T-helper 2 cell treated with Interferon-gamma antibody and Interleukin-4, amounts not matched to agents 5 μg/mL and 100 μg/mL, for 36 hours (primary cell): ENCODE measurements at places on chromosomes 7 and 10.

DNA sequence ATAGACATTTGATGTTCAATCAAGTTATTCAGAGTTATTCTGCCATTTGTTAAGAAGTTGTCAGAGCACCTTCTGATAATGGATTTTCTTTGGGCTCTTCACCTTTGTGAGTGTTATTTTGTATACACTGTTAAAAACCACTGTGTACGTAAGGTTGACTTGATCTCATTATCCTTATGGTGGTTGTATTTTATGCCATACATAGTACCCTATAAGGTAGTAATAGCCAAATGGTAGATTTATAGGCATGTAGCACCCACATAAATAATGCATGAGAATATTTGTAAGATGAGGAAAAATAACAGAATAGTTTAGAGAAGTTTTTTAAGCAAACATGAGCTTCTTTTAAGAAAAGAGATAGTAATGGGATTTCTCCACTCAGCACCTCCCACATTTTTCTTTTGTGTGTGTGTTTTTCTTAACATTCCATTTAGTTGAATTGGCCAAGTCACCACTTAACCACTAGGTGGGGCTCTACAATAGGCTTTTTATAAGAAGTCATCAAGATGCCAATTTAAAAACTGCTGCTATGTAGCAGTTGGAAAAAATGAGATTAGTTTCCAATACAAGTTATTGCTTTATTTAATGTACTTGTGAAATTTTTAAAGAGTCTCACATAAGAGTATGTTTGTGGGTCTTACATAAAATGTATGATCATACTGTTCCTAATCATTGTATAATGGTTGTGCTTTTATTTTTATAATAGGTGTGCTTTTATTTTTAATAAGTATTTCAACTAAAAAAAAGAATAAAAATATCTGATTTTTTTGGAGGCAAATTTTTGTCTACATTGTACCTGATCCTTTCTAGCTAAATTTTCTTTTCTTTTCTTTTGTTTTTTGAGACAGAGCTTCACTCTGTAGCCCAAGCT, 41.1 kb upstream of the STMP1 start:
- DNase-seq, result no peak

DNA sequence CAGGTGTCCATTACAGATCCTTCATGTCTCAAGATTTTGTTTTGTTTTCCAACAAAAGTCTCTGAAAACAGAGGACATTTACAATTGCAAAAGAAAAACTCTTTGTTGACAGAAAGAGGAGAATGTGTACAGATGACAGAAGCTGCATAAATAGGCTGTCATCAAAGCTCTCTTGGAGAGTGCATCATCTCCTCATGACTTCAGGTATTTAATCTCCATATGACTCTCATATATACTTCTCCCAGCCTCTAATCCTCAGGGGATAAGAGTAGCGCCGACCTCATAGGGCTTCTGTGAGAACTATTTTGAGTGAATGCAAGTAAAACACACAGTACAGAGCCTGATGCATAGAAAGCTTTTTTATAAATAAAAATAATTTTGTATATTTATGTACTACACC, 48.1 kb upstream of the SEPTIN7 start:
- DNase-seq, result no peak

DNA sequence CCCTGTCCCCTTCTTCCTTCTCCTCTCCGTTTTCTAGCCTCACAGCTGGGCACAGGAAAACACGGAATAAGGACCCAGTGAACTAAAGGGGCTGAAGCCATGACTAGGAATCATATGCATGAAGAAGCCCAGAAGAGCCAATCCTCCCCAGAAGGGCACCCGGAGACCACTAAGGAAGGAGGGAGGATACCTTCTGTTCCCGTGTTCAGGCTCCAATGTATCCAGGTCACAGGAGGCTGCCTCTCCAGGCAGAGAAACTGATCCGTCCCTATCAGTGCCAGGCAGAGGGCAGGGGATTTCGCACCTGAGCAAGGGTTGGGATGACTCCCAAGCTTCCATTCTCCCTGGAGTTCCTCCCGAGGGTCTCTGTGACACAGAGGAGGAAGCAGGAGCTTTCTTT, 246.6 kb downstream of the SNX10 start:
- no peak for DNase-seq

GRCh38 chr10:86344281-86344680, 22.3 kb downstream of the GRID1 start:
- no peak for DNase-seq

DNA sequence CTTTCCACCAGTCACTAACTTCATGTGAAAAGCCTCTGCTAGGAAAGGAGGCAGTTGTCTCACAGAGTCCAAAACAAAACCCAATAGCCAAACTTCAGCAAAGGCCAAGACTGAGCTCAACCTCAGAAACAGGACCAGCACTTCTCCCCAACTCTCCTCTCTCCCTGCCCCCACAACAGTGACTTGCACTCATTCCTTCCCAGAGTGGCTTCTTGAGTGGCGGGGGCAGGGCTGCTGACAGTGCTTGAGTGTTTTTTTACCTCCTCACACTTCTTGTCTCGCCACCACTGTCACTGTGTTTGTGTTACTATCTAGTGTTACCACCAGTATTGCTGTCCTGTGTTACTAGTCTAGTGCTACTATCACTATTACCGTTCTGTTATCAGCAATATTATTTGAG, 206.8 kb downstream of the KLF6 start:
- DNase-seq, result no peak

GRCh38 chr10:16609211-16609610, 87.5 kb upstream of the C1QL3 start:
- DNase-seq, result no peak

- DNase-seq, result no peak
Observed at GRCh38 chr7:128974241-128974934, 36.7 kb downstream of the IRF5 start.

DNA sequence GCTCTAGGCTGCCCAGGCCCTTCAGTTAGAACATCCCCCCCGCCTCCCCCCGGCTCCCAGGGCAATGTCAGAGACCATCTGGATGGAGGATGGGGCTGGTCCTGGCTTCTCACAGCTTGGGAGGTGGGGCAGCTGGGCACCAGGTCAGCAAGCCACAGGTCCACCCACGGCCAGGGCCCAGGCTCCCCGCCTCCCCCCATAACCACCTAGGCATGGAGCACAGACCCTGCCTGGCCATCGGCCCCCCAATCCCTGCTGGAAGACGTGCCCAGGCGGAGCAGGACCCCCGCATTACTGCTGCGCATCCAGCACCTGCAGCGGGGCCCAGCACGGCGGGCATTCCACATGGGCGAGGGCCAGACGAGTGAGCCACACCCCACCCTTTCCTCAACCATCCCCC, 169.6 kb downstream of the ELFN1 start:
- no peak for DNase-seq

GRCh38 chr7:34043461-34044305, 138.3 kb downstream of the BMPER start:
- no peak for DNase-seq

DNA sequence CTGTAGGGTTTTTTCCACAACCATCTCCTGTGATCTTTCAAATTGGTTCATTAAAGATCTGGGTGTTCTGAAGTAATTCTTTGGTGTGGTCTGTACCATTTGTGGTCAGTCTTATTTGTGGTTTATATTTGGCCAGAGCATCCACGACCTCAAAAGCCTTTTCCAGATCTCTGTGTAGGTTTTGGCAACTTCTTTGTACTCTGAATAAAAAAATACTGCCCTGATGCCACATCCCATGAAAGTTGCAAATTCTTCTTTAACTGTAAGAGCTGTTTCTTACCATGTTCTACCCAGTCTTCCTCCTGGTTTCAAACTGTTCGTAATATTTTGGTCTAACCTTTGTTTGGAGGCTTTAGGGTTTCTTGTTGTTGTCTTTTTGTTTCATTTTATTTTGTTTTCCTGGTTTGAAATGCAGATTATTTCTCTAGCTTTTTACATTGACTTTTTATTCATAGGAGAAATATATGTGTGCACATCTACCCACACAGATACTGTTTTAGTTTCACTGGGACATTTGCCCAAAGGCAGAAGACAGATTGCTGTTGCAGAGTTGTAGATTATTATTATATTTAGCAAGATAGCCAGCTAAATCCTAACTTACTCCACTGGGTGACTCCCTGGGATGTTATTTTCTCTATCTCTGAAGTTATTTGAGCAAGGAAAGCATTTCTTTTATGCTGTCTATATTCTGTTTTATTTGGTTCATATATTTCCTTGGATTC, 123.2 kb upstream of the SAMD8 start:
- no peak for DNase-seq

DNA sequence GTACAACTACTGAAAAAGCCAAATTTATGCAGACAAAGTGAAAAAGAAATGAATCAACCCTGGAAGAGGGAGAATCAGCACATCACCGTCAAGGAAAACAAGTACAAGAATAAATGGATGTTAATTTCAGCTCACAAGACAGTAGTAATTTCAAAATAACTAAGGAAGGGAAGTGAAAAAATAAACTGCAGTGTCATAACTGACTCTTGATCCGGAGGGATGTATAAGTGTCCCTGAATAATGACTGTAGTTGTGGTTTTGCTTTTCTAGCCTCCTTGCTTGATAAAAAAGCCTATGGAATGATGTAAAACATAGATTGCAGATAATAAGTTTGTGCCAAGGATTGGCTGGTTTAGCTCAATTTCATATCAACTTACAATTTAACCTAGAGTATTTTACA, 721.1 kb upstream of the C7orf33 start:
- DNase-seq, result no peak

DNA sequence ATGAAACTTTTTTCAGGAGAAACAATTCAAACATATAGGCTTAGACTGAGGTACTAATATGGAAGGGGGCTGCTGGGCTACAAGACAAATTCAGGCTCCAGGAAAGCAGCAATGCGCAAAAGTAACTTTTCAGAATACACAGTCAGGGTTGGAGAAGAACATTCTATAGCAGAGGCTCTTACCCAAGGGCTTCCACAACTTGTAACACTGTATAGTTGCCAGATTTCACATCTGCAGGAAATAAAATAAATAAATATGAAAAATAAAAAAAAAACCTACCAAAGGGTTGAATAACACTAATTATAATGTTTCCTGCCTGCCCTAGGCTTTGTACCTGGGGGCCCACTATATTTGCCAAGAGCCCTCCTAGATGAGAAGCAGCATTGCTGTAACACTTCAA, 14.3 kb downstream of the MMS19 start:
- DNase-seq, result no peak

DNA sequence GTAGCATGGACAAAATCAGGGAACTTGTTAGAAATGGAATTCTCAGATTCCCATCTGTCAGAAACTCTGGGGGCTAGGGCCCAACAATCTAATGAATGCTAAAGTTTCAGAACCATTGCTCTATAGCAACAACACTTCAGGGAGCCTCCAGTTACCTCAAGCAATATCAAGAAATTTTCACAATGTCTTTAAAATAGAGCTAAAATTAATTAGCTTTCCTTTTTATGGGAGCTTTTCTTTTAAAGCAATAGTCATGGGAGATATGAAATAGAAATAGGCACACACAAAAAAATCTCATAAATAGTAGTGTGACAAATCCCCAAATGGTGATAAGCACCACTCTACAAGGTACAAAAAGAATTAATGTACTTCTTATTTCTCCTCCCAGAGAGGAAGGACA, 80.9 kb downstream of the AASS start:
- DNase-seq, result no peak

GRCh38 chr10:108567899-108568752, 1355.2 kb downstream of the XPNPEP1 start:
- DNase-seq, result no peak

DNA sequence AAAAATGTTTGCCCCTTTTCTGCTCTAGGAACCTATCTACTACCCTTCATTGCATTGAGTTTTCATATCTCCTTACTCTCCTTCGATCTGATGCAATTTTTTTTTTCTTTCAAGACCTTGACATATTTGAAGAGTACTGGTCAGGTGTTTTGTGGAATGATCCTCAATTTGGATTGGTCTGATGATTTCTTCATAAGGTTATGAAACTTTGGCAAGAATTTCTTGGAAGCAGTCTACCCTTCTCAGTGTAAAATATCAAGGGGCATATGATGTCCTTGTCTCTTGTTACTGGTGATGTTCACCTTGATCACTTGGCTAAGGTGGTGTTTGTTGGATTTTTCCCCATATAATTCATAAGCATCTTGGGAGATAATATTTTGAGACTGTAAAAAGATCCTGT, 64.7 kb downstream of the CPED1 start:
- DNase-seq, result no peak

DNA sequence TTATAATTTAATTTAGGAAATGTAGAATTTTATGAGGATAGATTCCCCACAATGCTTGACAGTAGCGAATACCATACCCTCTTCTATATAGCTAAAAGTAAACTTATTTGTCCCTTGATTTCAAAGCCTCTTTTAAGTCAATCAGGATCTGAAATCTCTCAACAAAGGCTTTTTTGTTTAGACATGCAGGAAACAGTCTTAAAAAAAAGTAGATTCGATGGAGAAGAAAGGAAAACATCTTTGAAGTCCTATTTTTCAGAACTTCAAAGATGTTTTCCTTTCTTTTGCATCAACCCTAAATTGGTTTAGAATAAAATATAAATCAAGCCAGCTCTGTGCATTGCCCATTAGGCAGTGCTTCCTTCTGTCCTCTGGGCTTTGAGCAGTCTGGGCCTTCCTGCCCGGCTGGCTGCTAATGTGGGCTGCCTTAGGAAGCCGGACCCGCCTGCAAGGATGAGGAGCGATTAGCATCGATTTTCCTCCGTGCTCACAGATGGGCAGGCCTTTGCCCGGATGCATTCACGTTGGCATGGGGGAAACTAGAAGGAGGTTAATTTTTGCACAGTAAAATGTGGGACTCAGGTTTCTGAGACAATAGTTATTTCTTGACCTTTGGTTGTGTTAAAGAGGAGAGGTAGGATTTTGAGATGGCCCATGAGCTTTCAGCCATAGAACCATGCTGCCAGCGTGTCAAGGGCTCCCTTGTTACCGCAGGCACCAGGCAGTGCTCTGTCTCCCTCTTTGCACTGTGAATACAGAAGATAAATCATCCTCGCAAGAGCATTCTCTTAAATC, 15.5 kb downstream of the MSRB2 start:
- DNase-seq, result no peak

DNA sequence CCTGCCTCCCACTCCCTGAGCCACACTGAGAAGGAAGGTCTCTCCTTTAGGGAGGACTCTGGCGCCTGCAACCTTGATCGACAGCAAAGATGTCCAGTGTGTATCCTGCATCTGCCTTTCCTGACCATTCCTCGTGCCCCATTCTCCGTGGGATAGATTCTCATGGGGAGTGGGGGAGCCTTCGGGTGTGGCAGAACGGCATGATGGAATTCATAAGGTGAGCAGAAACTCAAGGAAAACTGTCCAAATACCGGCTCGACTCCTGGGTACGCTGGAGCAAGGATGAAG, 636 bp upstream of the RARRES2 start:
- DNase-seq, result no peak

- no peak for DNase-seq
Observed at GRCh38 chr7:39535720-39536119, 30.5 kb upstream of the YAE1 start.

- no peak for DNase-seq
Observed at GRCh38 chr10:33776419-33777070, 442.1 kb upstream of the NRP1 start.

GRCh38 chr7:151761231-151761630, 115.7 kb downstream of the PRKAG2 start:
- no peak for DNase-seq

GRCh38 chr10:124669141-124669823, 74.9 kb downstream of the FAM53B start:
- DNase-seq, result no peak

GRCh38 chr7:14734839-14735321, 167.7 kb downstream of the DGKB start:
- DNase-seq, result no peak

GRCh38 chr10:122990278-122990677, 10.1 kb downstream of the PSTK start:
- no peak for DNase-seq
